ENCODE measurements at places on chromosomes 12 and 14.
A peak's percentile ranks its signal among the peaks of the same experiment; 100 is the strongest.

DNA sequence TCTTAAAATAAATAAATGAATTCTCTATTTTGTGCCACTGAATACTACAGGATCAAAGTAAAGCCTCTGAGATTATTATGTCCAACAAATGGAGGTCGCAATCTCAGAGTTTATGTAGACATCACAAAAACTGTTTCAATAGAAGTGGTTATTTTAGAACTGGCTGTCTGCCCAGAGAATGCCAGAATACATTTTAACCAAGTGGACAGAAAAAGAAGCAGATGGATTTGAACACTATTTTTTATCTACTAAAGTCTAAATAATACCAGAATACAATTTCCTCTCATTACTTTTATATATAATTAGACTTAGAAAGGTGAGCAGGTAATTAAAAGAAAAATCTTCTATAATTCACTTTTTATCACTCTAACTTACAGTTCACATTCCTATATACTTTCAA is 118.3 kb downstream of the MED13L start:
- no peak for DNase-seq

DNA sequence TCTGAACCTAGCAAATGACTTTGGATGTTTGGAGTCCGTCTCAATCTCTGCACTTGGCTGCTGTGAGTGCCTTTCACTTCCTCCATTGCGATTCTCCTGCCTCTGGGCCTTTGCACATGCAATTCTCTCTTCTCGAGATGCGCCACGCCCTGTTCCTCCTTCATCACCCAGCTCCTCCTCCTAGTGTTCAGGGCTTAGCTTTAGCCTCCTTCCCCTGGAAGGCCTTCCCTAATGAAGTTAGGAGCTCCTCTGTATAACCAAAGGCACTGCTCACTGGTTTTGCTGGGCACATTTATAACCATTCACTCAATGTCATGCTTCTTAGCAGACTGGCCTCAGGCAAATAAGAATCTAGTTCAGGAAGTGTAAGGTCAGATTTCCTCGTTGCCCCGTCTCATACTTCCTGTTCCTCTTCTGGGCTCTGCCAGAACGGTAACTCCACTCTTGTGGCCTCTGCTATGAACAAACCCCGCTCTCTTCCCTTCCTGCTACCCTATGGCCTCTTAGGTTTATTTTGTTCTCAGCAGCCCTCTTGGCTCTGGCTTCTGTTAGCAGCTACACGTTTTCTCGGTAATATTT is 171.4 kb downstream of the CRADD start:
- no peak for DNase-seq

GRCh38 chr12:92058664-92059063 is 87.0 kb downstream of the BTG1 start:
- no peak for DNase-seq

DNA sequence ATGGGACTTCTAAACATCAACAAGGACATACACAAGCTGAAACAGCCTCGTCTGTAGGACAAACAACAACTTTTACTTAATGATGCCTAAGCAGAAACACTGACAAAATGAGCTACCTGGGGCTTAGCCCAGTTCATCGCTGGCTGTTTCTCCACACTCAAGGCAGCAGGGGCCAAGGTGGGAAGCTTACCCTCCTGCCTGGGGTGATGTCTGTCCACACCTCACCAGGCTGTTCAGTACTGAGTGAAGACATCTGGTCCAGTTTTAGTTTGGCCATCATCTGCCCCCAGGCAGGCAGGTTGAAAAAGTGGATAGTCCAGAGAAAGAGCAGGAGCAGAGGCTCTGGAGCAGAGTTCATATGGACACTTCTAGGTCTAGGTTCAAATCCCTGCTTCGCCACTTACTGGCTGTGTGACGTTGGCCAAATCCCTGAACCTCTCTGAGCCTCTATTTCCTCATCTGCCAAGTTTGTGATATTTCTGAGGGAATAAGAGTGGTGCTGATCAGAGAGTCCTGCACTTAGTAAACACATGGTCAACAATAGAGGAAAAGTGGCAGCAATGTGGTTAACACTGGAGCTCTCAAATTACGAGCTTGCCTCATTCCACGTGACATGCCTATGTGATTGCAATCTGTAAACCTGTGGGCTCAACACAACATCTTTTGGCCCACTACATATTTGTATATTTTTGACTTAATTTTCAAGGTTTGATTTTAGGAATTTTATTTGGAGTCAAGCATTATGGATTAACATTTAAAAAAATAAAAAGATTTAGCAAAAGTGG is 720.1 kb upstream of the TMEM132C start:
- no peak for DNase-seq

DNA sequence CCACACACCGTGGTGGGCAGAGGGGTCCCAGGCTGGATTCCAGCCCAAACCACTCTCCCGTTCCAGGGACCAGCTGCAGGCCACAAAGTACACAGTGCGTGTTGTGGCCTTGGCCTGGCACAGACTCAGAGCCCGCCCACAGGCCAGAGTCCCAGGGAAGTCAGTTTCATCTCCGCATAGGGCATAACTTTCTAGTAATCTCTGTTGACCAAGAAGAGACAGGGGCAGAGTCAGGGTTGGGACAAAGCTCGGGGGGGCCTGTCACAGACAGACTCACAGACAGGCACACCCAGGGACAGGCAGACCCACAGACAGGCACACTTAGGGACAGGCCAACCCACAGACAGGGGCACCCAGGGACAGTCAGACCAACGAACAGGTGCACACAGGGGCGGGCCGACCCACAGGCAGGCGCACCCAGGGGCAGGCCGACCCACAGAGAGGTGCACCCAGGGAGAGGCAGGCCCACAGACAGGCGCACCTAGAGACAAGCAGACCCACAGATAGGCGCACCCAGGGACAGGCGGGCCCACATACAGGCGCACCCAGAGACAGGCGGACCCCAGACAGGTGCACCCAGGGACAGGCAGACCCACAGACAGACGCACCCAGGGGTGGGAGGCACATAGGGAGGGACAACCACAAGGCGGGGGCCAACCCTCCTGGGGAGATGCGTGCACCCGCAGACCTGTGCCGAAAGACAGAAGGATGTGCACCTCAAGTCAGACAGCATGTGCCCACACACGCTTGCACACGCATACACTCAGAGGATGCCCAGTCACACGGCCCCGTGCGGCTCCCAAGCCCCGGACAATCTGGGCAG is 323.3 kb upstream of the RTL1 start:
- DNase-seq = no peak

- DNase-seq = no peak
Observed at GRCh38 chr14:89813617-89814031, 140.9 kb downstream of the EFCAB11 start.

GRCh38 chr12:2291182-2291832 is 238.5 kb downstream of the CACNA1C start:
- DNase-seq = peak; percentile 36

- no peak for DNase-seq
Observed at GRCh38 chr12:15682826-15683225, 106.4 kb downstream of the EPS8 start.

- peak; percentile 48 for DNase-seq
Observed at GRCh38 chr12:20369305-20370013, 1.1 kb downstream of the PDE3A start.

- no peak for DNase-seq
Observed at GRCh38 chr14:38001501-38001900, 206.2 kb upstream of the SSTR1 start.

- peak; percentile 37 for DNase-seq
Observed at GRCh38 chr12:26701604-26702215, 131.3 kb downstream of the ITPR2 start.

DNA sequence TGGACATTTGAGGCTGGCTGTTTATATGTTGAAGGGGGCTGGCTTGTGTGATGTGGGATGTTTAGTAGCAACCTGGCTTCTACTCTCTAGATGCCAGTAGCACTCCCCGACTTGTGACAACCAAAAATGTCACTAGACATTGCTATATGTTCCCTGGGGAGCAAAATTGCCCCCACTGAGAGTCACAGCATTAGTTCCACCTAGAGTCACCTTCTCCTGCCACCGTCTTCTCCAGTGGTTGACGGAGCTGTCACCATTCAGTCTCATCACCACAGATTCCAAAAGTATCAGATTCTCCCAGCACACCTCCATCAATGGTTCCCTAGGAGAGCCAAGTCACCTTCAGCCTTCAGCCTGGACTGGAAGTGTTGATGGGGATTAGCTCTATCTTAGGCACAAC is 7.8 kb upstream of the KRT76 start:
- no peak for DNase-seq

GRCh38 chr12:31005944-31006361 is 67.7 kb upstream of the DDX11 start:
- DNase-seq = no peak

DNA sequence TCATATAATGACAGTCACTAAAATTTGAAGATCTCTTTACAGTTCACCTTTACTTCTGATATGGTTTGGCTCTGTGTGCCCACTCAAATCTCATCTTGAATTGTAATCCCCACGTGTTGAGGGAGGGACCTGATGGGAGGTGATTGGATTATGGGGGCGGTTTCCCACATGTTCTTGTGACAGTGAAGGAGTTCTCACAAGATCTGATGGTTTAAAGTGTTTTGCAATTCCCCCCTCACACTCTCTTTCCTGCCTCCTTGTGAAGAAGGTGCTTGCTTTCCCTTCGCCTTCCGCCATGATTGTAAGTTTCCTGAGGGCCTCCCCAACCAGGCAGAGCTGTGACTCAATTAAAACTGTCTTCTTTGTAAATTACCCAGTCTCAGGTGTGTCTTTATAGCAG is 27.3 kb upstream of the CD9 start:
- no peak for DNase-seq

- DNase-seq = no peak
Observed at GRCh38 chr12:7113389-7113871, 4.4 kb upstream of the C1RL start.

DNA sequence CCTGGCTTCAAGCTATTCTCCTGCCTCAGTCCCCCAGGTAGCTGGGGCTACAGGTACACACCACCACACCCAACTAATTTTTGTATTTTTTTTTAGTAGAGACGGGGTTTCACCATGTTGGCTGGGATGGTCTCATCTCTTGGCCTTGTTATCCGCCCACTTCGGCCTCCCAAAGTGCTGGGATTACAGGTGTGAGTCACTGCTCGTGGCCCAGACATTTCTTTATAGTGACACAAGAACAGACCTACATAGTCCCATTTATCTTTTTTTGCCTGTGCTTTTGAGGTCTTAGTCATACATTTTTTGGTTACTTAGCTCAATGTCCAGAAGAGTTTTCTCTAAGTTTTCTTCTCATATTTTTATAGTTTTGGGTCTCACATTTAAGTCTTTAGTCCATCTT is 247.4 kb downstream of the SYT10 start:
- no peak for DNase-seq

DNA sequence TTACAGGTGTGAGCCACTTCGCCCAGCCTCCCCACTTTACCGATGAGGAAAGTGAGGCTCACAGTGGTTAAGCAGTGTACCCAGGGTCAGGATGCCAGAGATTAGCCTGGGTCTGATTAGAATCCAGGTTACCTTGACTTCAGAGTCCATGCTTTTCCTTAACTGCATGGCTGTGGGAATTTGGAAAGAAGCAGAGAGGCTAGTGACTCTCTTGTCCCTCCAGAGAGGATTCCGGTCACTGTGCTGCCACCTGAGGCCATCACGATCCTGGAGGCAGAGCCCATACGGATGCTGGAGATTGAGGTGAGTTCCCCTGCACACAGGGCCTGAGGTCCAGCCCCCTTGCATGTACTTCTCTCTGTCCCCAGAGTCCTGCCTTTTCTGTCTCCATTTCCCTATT is 4.7 kb downstream of the REC8 start:
- DNase-seq = no peak

DNA sequence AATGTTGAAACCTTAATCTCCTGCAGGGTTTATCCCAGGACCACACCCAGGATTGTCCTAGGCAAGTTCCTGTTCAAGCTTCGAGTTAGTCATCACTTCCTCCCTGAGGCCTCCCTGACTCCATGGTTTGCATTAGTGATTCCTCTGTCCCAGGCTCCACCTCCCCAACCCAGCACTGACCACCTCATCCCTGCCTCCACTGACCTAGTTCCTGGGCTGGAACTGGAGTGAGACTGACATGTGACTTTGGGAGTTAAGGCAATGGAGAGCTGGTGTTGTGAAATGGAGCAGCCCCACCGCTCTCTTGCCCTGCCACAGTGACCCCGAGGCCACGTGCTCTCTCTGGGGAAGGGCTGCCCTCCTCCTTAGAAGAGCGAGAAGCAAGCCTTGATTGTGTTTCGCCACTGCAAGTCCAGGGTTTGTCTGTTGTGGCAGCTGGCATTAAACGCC is 15.8 kb upstream of the DTX1 start:
- no peak for DNase-seq

- no peak for DNase-seq
Observed at GRCh38 chr14:104240434-104241157, 102.2 kb downstream of the KIF26A start.

DNA sequence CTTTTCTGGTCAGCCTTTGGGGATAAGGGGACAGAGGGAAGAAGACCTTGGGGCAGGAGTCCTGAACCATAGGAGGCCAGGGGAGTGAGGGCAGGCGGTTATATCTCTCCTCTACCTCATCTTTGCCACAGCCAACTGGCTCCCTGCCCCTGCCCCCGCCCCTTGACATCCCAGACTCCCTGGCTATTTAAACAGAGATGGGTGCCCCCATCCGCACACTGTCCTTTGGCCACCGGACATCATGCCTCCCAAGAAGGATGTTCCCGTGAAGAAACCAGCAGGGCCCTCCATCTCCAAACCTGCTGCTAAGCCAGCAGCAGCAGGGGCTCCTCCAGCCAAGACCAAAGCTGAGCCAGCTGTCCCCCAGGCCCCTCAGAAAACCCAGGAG is 1.3 kb downstream of the MYL6B start:
- no peak for DNase-seq

DNA sequence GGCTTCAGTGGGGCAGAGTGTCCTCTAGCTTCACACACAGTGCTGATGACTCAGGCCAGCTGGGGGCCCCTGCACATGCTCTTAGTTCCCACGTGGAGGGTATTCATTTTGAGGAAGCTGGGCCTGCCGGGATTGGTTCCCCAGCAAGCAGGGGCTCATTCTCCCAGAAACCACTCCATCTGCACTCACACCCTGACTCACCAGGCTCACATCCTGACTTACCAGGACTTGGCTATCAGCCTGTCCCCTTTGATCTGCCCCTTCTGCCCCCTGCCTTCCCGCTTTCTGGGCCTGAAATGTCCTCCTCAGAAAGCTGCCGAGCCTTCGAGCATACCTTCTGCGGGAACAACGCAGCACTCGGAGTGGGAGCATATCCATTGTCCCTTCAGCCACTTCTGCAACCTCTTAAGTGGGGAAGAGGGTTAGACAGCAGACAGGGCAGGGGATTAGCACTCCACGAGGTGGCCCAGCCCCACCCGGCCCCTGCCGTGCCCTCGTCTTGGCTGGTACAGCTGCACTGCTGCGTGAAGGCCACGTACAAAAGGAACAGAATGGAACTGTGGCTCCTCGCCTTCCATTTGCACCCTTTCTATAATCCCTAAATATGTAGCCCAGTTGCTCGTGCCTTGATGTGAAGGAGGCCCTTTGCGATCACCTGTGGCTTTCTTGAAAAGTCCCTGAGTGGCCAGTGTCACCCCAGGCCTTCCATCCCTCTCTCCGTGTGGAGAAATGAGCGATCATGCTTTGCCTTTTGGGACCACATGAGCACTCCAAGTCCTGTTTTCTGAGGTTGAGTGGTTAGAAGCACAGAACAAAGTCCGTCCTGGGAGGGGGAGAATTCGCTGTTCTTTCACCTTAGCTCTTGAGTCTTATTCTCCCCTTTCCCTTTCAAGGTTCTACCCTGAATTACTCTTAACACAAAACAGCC is 26.1 kb downstream of the TPCN1 start:
- no peak for DNase-seq

Data from neuronal stem cell (in vitro differentiated cells).